ENCODE measurements at places on chromosomes 7 and 10.

DNA sequence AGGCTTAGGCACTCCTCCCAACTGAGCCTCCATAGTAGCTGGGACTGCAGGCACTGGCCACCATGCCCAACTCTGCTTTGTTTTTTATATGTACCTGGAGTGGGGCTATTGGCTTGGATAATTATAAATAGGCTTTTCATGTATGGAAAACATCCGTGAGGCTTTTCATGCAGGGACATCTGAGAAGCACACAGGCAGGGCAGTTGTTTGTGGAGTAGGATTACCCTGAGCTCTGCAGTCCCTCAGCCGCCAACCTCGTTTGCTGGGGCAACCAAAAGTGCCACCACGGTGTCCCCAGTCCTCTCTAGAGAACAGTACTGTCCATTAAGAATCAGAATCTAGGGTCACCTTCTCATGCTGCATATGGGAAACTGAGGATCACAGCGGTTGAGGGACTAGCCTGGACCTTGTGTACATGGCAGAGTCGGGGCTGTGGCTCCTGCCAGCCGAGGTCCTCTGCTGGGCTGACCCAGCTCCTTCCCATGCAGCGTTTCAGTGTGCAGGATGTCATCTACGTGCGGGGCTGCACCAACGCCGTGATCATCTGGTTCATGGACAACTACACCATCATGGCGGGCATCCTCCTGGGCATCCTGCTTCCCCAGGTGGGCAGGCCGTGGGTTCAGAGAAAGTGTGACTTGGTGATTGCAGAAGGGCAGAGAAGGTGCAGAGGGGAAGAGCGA lies 54.5 kb downstream of the TSPAN15 start:
- no peak for DNase-seq

- no peak for DNase-seq
These were observed 316.6 kb upstream of the ZNF32 start for GRCh38 chr10:43965033-43965917.

DNA sequence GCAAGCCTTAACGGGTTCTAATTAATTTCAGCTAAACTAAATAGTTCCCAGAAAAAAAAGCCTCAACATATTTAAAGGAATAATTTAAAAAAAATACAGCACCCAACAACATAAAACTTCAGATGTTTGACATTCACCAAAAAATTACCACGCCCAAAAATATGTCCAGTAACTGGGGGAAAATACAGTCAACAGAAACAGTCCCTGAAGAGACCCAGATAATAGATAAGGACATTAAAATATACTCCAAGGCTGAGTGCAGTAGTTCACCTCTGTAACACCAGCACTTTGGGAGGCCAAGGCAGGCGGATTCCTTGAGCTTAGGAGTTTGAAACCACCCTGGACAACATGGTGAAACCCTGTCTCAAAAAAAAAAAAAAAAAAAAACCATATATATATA lies 78.0 kb downstream of the BTAF1 start:
- no peak for DNase-seq

GRCh38 chr10:69348816-69349541 lies 67.7 kb downstream of the TACR2 start:
- DNase-seq: no peak

DNA sequence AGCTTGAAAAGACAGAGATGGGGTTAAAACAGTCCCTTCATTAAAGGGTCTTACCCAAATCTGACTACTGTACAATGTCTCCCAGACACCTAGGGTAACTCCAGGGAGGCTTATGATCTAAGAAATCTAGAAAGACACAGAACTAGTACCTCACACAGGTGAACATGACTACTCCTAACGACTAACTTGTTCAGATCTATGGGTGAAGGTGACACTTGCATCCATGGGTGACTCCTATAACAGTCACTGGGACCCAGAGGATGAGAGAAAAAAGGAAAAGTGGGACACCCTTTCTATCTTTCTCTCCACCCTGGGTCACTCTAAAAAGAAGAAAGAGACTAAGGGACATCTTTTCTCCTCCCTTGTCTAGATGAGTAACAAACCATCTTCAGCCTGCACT lies 19.2 kb downstream of the AKR1C8 start:
- DNase-seq: no peak
